ENCODE measurements at places on chromosomes 5 and 9.

DNA sequence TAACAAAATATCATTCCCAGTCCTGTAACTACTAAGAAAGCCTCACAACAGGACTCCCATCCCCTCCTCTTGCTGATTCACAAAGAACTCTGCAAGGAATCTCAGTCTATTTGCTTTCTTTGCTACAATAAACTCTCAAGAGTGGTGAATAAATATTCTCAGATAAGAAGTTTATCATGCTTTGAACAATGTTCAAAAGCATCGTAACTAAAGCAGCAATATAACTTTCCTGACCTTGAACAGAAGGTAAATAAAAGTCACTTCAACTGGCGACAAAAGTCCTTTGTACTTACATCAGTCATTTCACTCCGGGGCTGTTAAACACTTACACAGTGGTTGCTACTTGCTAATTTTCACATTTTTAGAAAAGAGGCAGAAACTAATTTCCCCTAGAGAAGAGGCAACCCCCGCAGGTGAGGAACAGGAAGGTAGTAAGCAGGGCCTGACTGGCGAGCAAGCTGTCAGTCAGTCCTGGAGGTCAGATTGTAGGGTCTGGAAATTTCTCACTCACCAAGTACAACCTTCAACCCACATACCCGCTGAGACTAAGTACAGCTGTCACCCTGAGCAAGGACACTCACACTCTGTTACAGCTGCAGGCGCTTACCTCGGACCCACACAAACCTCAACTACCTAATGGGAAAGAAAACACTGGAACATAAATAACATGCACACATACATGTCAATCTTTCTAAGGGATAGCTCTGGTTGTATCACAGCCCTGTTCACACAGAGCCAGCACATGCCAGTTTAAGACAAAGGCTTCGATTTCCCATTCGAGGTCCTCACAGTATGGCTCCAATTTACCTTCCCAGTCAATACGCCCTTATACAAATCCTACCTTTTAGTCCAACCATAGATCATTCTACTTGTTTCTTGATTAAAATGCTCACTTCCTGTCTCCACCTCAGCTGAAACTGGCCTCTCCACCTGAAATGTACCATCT is 104.6 kb upstream of the RETREG1 start:
- no peak for DNase-seq

- no peak for DNase-seq
Observed at GRCh38 chr9:77158772-77159513, 18.4 kb upstream of the VPS13A start.

DNA sequence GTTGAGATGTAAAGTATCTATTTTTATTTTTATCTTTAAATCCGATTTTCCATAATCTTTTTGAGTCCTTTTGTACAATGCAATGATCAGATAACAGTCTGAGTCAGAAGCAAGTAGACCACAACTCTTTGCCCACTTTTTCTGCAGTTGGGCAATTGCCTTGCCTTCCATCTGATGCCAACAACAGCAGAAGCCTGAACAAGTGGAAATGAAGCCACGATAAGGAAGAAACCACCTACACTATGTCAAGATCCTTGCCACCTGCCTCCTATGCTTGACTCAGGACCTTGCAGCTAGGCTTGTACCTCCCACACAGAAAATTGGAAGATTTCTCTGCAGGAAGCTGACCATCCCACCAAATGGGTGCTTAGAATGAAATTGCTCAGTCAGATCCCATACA is 78.6 kb downstream of the ANXA1 start:
- DNase-seq = no peak

DNA sequence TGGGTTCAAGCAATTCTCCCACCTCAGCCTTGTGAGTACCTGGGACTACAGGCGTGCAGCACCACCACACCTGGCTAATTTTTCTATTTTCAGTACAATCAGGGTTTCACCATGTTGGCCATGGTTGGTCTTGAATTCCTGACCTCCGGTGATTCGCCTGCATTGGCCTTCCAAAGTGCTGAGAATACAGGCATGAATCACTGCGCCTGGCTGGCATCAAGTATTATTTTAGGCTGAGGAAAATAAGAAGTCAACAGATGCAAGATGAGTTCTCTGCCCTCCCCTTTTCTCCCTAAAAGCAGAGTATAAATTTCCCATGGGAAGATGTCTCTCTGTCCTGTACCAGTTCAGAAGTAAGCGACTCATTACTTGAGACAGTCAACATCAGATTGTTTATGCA is 71.5 kb downstream of the ELAVL2 start:
- no peak for DNase-seq

DNA sequence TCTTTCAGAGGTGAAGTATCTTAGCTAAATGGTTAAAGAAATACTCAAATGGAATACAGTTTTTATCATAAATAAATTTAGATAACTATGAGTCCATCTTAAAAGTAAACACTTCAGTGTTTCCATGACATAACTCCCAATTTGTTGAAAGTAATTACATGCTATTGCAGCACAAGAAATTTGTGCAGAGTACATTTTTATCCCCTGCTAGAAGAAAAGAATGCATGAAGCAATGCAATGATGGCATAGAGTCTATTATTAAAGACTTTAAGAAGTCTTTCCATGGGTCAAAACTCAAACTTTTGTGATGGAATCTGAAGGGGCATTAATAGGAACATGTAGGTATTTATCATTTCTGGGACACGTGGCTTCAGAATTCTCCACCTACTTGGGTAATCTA is 106.6 kb upstream of the DPYSL3 start:
- DNase-seq = no peak

DNA sequence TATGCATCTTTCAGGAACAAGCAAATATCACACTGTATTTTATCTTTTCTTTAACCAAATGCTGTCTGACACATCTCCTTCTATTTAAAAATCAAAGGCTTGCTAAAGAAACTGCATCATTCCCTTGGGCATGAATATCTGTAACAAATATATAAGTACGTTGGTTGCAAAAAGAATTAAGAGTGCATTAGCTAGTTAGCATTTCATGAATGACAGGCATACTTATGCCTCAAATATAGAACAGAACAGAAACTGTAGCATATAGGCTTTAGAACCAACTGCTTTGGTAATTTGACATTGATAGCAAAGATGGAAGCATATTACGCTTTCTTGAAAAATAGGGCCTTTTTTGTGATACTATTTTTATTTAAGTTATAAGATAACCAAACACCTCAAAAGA is 761.2 kb downstream of the MAT2B start:
- DNase-seq = no peak

DNA sequence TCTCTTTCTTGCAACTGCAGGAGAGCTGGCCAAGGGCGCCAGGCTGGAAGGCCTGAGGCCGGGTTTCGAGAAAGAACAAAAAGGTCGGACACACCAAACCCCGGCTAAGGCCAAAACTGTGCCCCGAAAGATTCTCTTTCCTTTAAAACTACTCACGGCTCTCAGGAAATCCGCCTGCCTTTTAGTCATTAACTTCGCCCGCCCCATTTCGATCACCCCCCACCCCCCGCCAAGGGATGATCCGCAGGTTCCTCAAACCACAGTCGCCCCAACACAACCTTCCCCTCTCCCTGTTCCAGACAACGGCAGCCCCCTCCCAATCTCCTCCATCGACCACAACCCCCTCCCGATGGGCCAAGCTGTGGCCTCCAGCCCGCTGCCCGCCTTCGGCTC is 536 bp downstream of the FEM1C start:
- peak; percentile 55 for DNase-seq

GRCh38 chr5:159128070-159128541 is 28.4 kb upstream of the EBF1 start:
- no peak for DNase-seq

DNA sequence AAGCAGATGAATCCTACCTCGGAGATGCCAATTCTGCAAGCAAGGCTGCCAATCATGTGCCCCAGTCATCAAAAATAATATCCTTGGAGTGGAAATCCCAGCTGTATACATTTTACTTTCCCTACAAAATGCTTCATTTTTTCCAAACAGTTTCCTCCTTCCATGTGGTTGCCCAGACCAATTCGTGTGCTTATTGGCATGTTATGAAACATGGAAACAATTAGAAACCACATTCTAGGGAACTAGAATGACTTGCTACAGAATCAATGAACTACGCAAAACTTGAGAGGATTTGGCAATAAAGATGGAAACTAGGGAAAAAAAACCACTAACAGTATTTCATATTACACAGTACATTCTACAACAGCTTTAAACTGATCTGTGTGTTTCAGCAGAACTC is 584.5 kb upstream of the DMAC1 start:
- no peak for DNase-seq

DNA sequence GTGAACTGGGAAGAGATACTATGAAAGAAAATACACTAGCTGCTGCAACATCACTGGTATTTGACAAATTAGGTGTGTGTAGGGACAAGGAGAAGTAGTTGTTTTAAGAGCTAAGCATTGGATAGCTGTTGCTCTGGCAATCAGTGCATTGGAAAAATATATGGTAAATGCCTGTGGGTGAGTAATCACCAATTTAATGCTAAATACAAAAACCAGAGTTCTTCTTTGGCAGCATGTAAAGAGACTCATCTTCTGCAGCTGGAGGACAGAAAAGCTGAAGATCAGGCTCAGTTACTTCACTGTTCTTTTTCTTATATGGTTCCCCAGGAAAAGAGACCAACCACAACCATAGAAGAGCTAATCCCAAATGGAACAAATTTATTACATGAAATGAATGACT is 201.8 kb upstream of the MPDZ start:
- DNase-seq = no peak

- no peak for DNase-seq
Observed at GRCh38 chr9:136942881-136943230, 1.7 kb downstream of the FBXW5 start.

- peak; percentile 12 for DNase-seq
Observed at GRCh38 chr9:131045300-131046092, 36.5 kb downstream of the LAMC3 start.
